Aortic smooth muscle cell (primary cell): ENCODE measurements at places on chromosomes 7 and 10. TPM values are rescaled to one million over a fixed set of nuclear protein-coding genes. Genes with fewer than 3 reads are reported as not detected.

Gene SAMD9
- total RNA-seq = 25.6 and 26.8 TPM in 2 replicates

Gene TMEM140
- 18.8 and 25.4 TPM in 2 replicates for total RNA-seq

Gene ATG9B
- 0.06 TPM in 1 of 2 replicates, not detected in the other for total RNA-seq

Gene ADAMTS14
- 3.7 and 5.1 TPM in 2 replicates for total RNA-seq

Gene INHBA
- 34.7 and 58.7 TPM in 2 replicates for total RNA-seq

Gene TLX1
- not detected in 2 replicates for total RNA-seq
